ENCODE measurements at places on chromosomes 5 and 9. TPM values are rescaled to one million over a fixed set of nuclear protein-coding genes. Genes with fewer than 3 reads are reported as not detected.

- no peak for DNase-seq
- no peaks in the 10 kb centered on the region for H3K27me3 ChIP-seq
- H3K27ac ChIP-seq = no peak overlapping the region
Measured at GRCh38 chr5:61069150-61069549, 93.1 kb downstream of the SMIM15 start.

DNA sequence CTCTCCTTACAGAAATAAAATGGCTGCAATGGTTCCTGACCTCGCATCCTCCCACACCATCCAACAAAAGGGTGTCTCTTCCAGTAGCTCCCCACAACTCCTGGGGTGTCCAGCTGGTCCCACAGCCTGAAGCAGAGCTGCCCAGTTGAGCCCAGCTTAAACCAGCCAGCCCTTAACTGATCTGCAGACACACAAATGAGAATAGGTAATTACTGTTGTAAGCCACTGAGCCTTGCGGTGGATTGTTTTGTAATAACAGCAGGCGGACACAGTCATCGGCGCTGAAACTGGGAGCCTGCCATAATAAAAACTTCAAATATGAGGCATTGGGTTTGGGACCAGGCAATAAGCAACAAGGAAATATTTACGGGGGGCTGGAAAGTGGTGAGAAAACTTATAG, 10.4 kb upstream of the ZBTB43 start:
- H3K36me3 ChIP-seq = no peaks in the 10 kb centered on the region
- H3K4me3 ChIP-seq = no peak overlapping the region
- H3K27ac ChIP-seq = no peak overlapping the region
- no peaks in the 10 kb centered on the region for H3K27me3 ChIP-seq
- no peak for DNase-seq
- H3K4me1 ChIP-seq = no peaks in the 10 kb centered on the region

DNA sequence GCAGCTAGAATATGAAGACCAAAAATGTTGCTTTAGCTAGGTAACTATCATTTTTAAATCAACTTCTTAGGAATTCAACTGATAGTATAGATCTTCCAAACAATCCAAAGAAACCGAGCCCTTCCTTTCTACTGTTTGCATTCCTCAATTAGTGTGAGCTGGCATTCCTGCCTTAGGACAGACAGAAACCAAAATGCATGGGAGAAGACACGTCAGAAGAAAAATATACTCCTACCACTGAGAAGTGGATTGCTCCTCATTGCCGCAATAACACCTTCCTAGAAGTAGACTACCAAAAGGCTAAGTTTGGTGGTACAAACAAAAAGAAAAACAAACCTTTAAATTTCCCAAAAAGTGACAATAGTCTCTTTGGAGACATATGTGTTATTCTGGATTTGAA, 440.0 kb downstream of the SEMA5A start:
- H3K4me1 ChIP-seq = no peaks in the 10 kb centered on the region
- no peaks in the 10 kb centered on the region for H3K36me3 ChIP-seq
- DNase-seq = no peak
- H3K4me3 ChIP-seq = no peak overlapping the region
- H3K27ac ChIP-seq = no peak overlapping the region

DNA sequence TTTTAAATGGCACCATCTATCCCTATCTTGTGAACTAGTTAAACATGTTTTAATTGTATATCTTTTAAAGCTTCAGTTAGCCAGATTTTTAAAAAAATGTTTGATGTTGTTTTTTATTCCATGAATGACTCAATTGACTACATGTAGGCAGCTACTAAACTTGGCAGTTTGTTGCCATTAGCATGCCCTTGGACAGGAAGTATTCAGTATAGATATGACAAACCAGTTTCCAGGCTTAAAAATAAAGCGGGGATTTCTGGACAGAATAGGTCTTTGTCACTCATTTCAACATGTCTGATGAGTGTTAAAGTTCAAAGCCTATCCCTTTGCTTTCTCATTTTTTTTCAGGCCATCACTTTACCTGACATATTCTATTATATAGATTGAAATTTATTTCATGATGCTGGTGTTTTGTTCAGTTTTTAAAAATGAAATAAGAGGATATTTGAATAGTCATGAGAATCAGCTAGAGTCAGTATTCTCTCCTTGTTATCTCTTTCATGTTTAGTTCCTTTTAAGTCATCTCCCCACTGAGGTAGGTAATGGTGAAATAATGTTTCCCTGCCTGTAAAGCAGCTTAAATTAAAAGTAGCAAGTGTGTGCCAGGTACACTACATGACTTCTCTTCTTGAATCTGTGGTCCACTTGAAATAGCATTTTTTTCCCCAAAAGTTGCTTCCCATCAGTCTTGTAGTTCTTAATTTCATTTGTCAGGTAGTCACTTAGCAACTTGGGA, 11.9 kb downstream of the TNFAIP8 start:
- DNase-seq = no peak
- no peaks in the 10 kb centered on the region for H3K4me1 ChIP-seq
- no peak overlapping the region for H3K27ac ChIP-seq
- H3K36me3 ChIP-seq = no peaks in the 10 kb centered on the region

DNA sequence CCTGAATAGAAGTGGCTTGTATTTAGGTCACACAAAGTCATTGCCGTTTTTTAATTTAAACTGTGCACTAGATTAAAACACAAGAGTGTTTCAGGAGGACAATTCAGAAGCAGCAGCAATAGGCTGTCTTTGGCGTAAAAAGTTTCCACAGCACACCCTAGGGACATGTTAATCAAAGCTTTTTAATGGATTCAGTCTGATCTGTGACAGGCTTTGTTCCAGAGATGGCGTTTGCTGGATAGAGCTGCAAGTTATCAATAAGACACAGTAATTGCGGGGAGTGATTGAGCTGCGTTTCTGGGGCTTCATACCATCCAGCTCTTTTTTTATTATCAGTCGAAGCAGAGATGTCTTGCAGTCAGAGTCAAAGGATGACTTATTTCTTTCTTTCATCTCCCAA, 300.3 kb downstream of the ZNF608 start:
- no peaks in the 10 kb centered on the region for H3K27me3 ChIP-seq
- no peak for DNase-seq
- no peaks in the 10 kb centered on the region for H3K36me3 ChIP-seq
- H3K27ac ChIP-seq = no peak overlapping the region
- H3K4me3 ChIP-seq = no peak overlapping the region
- H3K4me1 ChIP-seq = no peaks in the 10 kb centered on the region

GRCh38 chr5:81147011-81147885, 85.9 kb upstream of the CKMT2 start:
- no peak overlapping the region for H3K4me3 ChIP-seq
- no peaks in the 10 kb centered on the region for H3K27me3 ChIP-seq
- DNase-seq = no peak
- H3K27ac ChIP-seq = no peak overlapping the region
- H3K36me3 ChIP-seq = no peaks in the 10 kb centered on the region

DNA sequence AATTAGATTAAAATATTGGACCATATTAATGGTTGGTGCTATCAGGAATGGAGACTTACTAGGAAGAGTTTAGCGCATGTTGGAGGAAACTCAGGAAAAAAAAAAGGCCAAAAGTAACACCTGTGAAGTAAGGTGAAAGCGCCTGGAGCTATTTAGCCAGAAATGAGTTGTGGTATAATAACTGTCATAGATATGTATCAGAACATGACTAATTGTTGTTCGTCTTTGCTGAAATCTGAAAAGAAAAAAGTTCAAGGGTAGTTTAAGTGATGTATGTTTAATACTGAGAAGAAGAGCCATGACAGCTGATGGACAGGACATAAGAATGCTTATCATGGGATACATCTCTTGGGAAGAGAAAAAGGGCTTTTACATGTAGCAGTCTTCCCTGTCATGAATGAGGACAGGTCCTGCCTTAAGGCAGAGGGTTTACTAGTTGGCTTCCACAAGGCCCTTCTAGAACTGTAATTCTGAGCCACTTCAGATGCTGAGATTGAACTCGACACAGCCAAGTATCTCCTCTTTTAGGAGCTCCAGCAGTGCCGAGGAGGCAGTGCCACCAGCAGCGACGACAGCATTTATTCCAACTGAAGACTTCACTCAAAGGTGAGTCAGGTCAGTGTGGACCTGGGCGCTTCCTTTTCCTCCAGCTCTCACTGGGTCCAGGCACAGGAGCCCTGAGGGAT, 940 bp upstream of the CAMK4 start:
- peak overlapping the region; percentile 25 for H3K27ac ChIP-seq
- no peaks in the 10 kb centered on the region for H3K27me3 ChIP-seq
- H3K36me3 ChIP-seq = no peaks in the 10 kb centered on the region

- DNase-seq = no peak
- H3K27me3 ChIP-seq = no peaks in the 10 kb centered on the region
- H3K4me1 ChIP-seq = peaks cover 18% of the 10 kb centered on the region
- no peaks in the 10 kb centered on the region for H3K36me3 ChIP-seq
- no peak overlapping the region for H3K27ac ChIP-seq
Measured at GRCh38 chr9:18606846-18607245, 132.9 kb downstream of the ADAMTSL1 start.

DNA sequence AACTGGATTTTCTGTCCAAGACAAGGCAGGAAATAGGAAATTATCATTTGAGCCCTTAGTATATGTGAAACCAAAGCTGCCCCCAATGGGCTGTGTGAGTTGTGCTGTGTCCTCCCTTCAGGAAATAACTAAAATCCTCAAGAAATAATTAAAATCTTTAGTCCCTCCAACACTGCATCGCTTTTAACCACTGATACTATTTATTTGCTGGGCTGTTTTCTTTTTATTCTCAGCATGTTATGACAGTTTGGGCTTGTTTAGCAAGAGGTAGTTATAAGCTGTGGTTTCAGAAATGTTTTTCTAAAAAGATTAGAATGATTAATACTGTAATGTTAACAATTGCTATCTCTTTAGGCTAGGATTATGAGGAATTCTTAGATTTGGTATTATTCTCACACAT, 187.0 kb upstream of the KCNN2 start:
- H3K4me1 ChIP-seq = no peaks in the 10 kb centered on the region
- no peak for DNase-seq
- no peak overlapping the region for H3K4me3 ChIP-seq
- H3K27me3 ChIP-seq = no peaks in the 10 kb centered on the region
- no peak overlapping the region for H3K27ac ChIP-seq

DNA sequence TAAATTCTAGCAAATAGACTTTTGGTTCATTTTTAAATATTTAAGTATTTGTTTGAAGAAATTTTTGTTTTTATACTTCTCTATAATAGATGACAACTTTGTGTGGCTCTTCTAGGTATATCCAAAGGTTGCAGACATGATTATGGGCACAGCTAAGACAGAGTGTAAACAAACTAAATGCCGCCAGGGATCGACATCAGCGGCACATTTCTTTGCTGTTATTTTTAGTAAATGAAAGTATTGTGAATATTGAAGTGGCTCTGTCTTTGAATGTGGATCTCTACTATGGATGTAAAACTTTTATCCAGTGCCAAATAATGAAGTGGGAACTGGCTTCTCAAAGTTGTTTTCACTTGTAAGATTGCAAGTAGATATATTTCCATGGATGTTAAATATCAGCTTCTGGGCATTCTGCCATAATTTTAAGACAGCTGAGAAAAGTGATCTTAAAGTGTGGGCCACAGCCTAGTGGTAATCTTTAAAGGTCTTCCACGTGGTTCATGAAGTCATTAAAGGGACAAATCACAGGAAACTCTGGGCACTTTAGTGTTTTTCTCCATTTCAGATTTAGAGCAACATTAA, 589.9 kb downstream of the ZNF608 start:
- DNase-seq = no peak
- no peak overlapping the region for H3K4me3 ChIP-seq
- no peak overlapping the region for H3K27ac ChIP-seq
- no peaks in the 10 kb centered on the region for H3K27me3 ChIP-seq
- H3K36me3 ChIP-seq = no peaks in the 10 kb centered on the region

GRCh38 chr9:121699571-121700164, 48.2 kb downstream of the DAB2IP start:
- no peak for DNase-seq
- H3K4me3 ChIP-seq = peak overlapping the region; percentile 62

- no peaks in the 10 kb centered on the region for H3K27me3 ChIP-seq
- H3K36me3 ChIP-seq = no peaks in the 10 kb centered on the region
- DNase-seq = no peak
- no peak overlapping the region for H3K27ac ChIP-seq
- peaks cover 12% of the 10 kb centered on the region for H3K4me1 ChIP-seq
Measured at GRCh38 chr5:67765697-67766096, 449.9 kb upstream of the PIK3R1 start.

DNA sequence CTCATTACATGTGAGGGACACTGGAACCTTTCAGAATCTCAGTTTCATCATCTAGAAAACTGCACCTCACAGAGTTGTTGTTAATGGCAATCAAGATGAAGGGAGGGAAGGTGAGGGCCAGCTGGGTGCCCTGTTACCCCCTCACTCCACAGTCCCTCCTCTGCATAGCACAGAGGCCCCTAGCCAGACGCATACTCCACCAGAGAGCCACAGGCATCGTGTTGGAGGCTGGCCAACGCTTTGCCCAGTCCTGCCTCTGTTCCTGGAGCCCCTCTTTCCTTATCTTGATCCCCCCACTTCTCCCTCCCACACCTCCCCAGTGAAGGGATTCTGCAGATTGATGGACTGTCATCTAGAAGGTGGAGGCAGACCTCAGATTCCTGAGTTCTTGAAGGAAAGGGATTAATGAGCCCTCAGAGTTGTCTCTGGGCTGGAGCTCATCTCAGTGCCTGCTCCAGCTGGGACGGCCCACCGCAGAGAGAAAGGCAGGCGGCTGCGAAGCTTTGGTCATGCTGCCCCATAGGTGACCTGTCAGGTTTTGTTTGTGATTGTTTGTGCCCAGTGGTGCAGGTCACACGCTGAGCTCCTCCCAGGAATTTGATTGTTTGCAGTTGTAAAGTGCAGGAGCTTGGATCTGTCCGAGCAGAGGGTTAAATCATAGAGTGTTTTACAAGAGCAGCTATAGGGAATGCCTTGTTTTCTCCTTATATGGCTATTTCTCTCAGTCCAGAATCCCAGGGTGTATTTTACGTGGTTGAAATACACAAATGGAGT, 487.3 kb downstream of the CCDC171 start:
- H3K27ac ChIP-seq = no peak overlapping the region
- no peak for DNase-seq
- H3K36me3 ChIP-seq = no peaks in the 10 kb centered on the region
- H3K4me1 ChIP-seq = no peaks in the 10 kb centered on the region
- no peak overlapping the region for H3K4me3 ChIP-seq

- H3K27ac ChIP-seq = no peak overlapping the region
- H3K27me3 ChIP-seq = no peaks in the 10 kb centered on the region
- peaks cover 5% of the 10 kb centered on the region for H3K4me1 ChIP-seq
- H3K36me3 ChIP-seq = no peaks in the 10 kb centered on the region
- H3K4me3 ChIP-seq = no peak overlapping the region
Measured at GRCh38 chr5:173410459-173411233, 82.4 kb upstream of the STC2 start.

GRCh38 chr5:35996076-35996475, 4.9 kb upstream of the UGT3A1 start:
- H3K36me3 ChIP-seq = no peaks in the 10 kb centered on the region
- H3K4me3 ChIP-seq = no peak overlapping the region
- no peaks in the 10 kb centered on the region for H3K27me3 ChIP-seq
- no peak for DNase-seq
- H3K27ac ChIP-seq = no peak overlapping the region
- H3K4me1 ChIP-seq = no peaks in the 10 kb centered on the region

- DNase-seq = no peak
- H3K36me3 ChIP-seq = no peaks in the 10 kb centered on the region
- no peak overlapping the region for H3K4me3 ChIP-seq
- H3K27ac ChIP-seq = no peak overlapping the region
- H3K4me1 ChIP-seq = no peaks in the 10 kb centered on the region
Measured at GRCh38 chr5:7096294-7096693, 299.6 kb upstream of the ADCY2 start.

GRCh38 chr9:101247297-101247696, 137.5 kb downstream of the BAAT start:
- no peaks in the 10 kb centered on the region for H3K4me1 ChIP-seq
- H3K4me3 ChIP-seq = no peak overlapping the region
- DNase-seq = no peak
- H3K36me3 ChIP-seq = no peaks in the 10 kb centered on the region
- no peaks in the 10 kb centered on the region for H3K27me3 ChIP-seq

SLC45A2 gene
- 1.6 TPM for total RNA-seq

C9orf153 gene
- total RNA-seq = 5.0 TPM

SV2C gene
- 0.56 TPM for total RNA-seq

SOHLH1 gene
- total RNA-seq = 18.4 TPM

SLC1A3 gene
- total RNA-seq = 6.6 TPM

SPATA31A3 gene
- total RNA-seq = 4.4 TPM

Data from testis (tissue), 5 donors.